Activated CD4-positive, alpha-beta memory T cell treated with anti-CD3 and anti-CD28 coated beads for 36 hours (primary cell): ENCODE measurements at places on chromosomes 3 and 15. TPM values are rescaled to one million over a fixed set of nuclear protein-coding genes. Genes with fewer than 3 reads are reported as not detected.

DNA sequence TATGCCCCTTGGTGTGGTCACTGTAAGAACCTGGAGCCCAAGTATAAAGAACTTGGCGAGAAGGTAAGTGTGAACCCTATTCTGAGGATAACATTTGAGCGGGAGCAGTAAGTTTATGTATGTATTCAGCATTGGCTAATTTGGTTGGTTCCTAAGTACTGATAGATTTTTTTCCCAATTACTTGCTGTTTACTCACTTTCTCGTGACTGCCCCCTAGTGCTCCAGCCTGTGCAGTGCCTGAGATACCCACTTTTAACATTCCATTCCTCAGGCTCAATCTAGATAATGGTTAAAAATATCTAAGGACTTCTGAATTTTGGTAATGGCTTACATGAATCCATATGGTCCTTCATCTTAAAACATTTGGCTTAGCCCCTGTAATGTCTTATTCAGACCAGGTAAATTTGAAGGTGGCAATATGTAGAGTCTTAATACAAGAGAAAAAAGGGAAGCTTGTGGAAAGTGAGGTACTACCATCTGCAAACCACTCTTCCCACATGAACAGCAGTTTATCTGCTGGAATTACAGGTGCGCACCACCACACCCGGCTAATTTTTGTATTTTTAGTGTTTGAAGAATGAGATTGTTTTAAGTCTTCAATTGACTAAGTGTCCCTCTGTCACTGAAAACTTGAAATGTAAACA is 7.1 kb downstream of the ELL3 start:
- peak overlapping the region; percentile 33 for H3K27ac ChIP-seq
- H3K27me3 ChIP-seq: no peaks in the 10 kb centered on the region
- peaks cover 58% of the 10 kb centered on the region for H3K36me3 ChIP-seq
- DNase-seq: peak; percentile 71
- H3K4me3 ChIP-seq: no peak overlapping the region
- no peaks in the 10 kb centered on the region for H3K4me1 ChIP-seq

- no peak overlapping the region for H3K4me3 ChIP-seq
- H3K27me3 ChIP-seq: peaks cover 7% of the 10 kb centered on the region
- no peak for DNase-seq
Observed at GRCh38 chr15:92400980-92401787, 7.5 kb downstream of the ST8SIA2 start.

DNA sequence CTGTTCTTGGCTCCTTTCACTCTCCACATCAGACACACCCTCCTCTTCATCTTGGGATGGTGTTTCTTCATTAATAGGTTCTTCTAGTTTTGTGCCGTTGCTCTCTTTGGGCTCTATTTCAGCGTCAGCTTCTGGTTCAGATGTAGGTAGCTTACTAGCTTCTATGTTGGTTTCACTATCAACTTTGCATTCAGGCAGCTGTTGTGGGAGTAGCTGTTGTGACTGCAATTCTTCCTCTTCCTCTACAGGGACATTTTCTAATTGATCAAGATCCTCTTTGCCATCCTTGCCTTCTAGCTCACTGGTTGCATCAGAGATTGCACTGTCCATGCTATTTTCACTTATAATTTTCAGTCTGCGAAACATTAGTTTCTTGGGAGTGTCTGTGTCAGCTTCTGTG is 80.1 kb downstream of the SETD2 start:
- peaks cover 23% of the 10 kb centered on the region for H3K4me1 ChIP-seq
- H3K27ac ChIP-seq: peak overlapping the region; percentile 19
- H3K36me3 ChIP-seq: peaks cover 44% of the 10 kb centered on the region
- no peak for DNase-seq
- H3K27me3 ChIP-seq: no peaks in the 10 kb centered on the region
- H3K4me3 ChIP-seq: no peak overlapping the region

DNA sequence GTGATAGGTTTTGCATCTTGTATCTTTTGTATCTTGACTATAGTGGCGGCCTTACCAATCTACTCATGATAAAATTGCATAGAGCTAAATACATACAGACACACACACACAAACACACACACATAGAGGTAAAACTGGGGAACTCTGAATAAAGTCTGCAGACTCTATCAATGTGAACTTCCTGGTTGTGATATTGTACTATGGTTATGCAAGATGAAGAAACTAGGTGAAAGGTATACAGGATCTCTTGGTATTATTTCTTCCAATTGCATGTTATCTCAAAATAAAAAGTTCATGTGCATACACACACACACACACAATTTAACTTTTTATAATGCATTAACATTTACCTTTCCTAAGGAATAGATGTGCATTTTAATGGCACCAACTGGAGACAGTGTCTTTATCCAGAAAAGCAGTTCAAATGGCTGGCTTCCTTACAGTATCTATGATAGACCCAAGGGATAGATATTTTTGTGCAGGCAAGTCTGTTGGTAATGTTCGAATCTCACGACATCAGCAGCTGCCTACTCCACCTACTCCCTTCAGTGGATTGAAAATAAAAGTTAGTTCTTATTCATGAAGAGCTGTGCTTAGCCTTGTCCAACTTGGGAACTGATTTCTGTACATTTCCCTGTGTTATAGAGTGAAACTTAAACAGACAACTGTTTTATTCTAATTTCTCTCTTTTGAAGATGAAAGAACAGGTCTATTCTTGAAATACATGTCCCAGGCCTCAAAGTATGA is 46.9 kb upstream of the SPRED1 start:
- DNase-seq: no peak
- no peak overlapping the region for H3K4me3 ChIP-seq
- H3K27me3 ChIP-seq: peaks cover 6% of the 10 kb centered on the region

GRCh38 chr15:69038508-69038907 is 24.0 kb downstream of the NOX5 start:
- no peak overlapping the region for H3K4me3 ChIP-seq
- H3K4me1 ChIP-seq: peaks cover 7% of the 10 kb centered on the region
- no peaks in the 10 kb centered on the region for H3K36me3 ChIP-seq
- peaks cover 25% of the 10 kb centered on the region for H3K27me3 ChIP-seq
- H3K27ac ChIP-seq: no peak overlapping the region

GRCh38 chr3:143187111-143187510 is 67.5 kb downstream of the CHST2 start:
- no peaks in the 10 kb centered on the region for H3K27me3 ChIP-seq
- peaks cover 9% of the 10 kb centered on the region for H3K4me1 ChIP-seq
- no peak overlapping the region for H3K27ac ChIP-seq
- no peak for DNase-seq
- H3K4me3 ChIP-seq: no peak overlapping the region
- H3K36me3 ChIP-seq: no peaks in the 10 kb centered on the region

DNA sequence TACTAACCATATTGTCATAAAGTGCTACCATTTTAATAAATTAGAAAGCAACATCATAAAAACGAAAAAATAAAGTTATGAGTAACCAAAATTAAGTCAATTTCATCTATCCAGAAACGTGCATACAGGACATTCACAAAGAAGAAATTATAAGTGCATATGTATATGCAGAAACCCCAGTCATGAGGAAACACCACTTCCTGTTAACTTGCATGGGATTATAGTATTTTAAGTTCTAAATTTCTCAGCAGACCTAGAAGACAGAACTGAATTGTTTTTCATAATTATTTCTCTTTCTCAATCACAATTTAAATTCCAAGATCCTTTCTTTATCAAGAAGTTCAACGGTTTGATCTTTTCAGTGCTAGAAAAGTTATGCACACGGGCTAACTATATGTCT is 1.4 kb upstream of the KBTBD8 start:
- no peak for DNase-seq
- H3K4me1 ChIP-seq: peaks cover 24% of the 10 kb centered on the region
- H3K36me3 ChIP-seq: peaks cover 5% of the 10 kb centered on the region
- no peak overlapping the region for H3K27ac ChIP-seq
- H3K27me3 ChIP-seq: peaks cover 13% of the 10 kb centered on the region

HACD2 gene
- 27.0 TPM for total RNA-seq

SCN11A gene
- total RNA-seq: 0.05 TPM
